ENCODE measurements at places on chromosomes 12 and 14.

DNA sequence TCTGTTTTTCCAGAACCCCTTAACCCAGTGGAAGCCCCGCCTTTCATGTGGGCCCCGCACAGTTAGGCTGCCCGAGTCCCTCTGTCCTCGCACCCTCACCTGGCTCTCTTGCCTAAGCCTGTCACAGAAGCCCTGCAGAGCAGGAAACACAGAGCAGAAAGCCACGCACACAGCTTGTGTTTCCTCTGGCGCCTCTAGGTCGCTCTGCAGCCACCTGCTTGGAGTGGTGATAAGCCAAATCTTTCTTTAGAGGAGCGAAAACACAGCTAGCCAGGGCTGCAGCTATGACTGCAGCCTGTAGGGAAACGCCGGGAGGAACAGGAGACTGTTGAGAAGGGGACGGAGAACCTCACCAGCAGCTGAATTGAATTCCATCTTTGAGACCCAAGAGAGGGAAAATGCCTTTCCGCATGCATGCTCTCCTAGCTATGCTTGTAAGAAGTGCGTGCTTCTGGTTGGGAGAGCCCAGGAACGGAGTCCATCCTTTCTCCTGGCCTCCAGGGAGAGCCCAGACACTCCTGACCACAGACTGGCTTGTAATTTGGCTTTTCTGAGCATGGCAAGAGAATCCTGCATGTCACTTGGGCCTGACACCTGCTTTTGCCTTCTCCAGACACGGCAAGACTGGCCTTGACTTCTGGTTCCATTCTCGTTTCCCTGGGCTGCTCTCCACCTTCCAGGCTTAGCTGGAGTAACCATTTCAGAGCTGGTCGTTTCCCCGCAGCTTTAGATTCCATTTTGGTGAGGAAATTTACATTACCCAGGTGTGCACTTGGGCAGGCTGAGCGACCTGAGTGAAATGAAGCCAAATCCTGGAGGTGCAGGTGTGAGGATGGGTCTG lies 301.6 kb downstream of the CACNA1C start:
- DNase-seq, result no peak

GRCh38 chr14:92737619-92738188 lies 10.7 kb downstream of the LGMN start:
- no peak for DNase-seq

DNA sequence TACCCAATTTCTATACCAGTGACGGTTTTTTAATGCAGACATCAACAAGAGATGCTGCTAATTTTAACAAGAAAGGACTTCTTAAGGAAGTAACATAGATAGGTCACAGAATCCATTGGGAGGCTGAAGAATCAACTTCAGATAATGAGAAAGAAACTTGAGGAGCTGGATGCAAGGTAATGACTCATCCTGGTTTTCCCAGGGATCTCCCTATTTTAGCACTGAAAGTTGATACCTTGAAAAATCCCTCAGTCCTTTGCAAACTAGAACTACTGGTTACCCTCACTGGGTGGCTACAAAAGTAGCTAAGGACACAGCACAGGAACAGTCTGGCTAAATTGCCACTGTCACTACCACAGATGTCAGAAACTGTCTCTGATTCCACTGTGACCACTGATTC lies 561.9 kb downstream of the FLRT2 start:
- peak; percentile 26 for DNase-seq

- DNase-seq, result no peak
Measured at GRCh38 chr12:46368138-46368537, 4.4 kb downstream of the SLC38A2 start.

DNA sequence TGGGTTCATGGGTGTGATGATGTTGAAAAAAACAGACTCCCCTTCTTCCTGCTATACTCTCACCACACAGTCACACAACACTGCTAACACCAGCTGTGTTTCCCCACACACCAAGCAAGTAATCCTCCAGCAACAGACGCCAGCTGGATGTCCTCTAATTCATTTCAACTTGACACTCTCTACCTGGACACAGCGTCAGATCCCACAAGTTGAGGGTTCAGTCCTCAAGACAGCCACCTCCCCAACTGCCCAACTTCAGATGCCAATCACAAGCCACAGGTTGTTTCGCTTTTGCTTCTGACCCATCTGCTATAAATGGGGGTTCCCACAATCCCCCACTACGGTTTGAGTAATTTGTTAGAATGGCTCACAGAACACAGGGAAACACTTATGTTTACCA lies 49.3 kb downstream of the TMEM30B start:
- no peak for DNase-seq

GRCh38 chr12:6249580-6249979 lies 49.4 kb downstream of the CD9 start:
- no peak for DNase-seq

DNA sequence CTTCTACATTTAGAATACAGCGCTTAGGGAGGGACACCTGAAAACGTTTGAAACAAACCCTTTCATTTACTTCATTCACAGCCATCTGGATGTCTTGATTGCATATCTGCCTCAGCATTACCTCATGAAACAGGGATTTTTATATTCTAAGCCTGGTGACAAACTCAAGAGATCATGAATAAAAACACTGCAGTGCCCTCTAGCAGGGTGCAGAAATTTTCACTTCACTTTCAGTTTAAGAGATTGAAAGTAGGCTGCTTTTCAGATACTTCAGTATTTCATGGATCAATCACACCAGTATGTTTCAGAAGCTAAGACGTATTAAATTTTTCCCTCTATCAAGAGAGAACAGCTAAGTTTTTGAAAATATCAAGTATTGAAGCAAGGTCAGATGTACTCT lies 467.8 kb downstream of the MDGA2 start:
- no peak for DNase-seq

- no peak for DNase-seq
Measured at GRCh38 chr12:130582286-130582685, 133.8 kb downstream of the RIMBP2 start.

DNA sequence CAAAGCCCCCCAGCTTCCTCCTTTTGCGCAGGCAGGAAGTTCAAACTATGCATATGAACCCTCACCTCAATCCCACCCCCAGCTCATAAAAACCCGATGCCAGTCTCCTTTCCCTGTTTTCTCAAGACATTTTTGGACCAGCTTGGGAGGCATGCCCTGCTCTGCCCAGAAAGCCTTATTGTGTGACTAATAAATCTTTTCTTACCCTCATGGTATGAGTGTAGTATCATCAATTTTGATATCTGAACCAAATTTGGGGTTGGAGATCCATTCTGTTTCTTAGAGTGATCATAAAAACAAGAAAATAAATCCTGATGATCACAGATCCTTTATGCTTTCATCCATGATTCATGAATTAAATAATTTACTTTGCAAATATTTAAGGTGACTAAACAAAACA lies 128.5 kb downstream of the ALG10B start:
- DNase-seq, result no peak

- DNase-seq, result peak; percentile 63
Measured at GRCh38 chr12:79373896-79374499, 316.8 kb downstream of the PAWR start.

DNA sequence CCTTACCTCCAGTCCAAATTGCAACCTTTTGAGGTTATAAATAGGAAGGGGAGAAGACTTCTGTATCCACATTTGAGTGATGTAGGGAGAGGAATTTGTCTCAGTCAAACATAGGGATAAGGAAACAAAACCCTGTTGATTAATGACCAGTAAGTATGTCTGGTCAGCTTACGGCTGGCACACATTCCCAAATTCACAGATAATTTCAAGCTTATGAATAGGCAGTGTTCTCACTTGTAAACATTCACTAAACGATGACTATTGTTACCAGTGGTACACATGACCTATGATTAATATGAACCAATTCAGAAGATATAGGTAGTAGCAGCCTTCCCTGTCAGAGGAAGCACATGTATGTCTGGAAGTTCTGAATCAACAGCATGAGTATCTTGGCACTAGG lies 33.0 kb upstream of the SLC5A8 start:
- no peak for DNase-seq

GRCh38 chr12:112627851-112628250 lies 163.7 kb upstream of the RPH3A start:
- no peak for DNase-seq

DNA sequence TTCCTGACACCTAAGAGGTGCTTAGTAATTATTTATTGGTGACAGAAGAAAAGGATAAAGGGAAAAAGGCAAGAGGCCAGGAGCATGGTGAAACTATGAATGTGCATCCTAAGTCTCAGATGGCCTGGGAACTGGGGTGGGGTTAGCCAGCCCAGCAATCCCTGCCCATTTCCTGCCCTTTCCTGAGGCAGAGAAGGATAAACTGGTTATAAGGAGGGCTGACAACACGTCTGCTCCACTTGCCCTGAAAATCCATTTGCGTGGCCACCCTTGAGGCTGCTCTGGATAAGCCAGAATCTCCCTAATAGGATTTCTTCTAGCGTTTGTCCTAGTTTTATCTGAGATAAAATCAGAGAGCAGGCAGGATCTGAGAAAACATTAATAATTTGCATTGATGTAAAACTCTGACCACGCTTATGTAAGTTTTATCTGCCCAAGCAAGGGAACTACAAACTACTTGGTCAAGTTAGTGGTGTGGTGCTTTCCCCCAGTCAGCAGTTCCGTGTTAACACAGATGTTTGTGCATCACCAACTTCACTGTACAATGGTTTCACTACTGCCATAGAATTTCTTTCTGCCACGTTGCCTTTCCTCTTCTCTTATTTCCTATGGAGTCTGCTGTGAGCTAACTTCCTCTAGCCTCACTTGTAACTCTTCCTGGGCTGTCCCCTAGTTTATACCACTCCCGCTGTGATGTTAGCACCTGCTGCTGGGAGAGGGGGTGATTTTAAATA lies 392.7 kb downstream of the RPS29 start:
- DNase-seq, result no peak

- no peak for DNase-seq
Measured at GRCh38 chr14:34837801-34838322, 37.3 kb downstream of the BAZ1A start.

GRCh38 chr14:22485178-22485577 lies 103.8 kb downstream of the DAD1 start:
- no peak for DNase-seq

DNA sequence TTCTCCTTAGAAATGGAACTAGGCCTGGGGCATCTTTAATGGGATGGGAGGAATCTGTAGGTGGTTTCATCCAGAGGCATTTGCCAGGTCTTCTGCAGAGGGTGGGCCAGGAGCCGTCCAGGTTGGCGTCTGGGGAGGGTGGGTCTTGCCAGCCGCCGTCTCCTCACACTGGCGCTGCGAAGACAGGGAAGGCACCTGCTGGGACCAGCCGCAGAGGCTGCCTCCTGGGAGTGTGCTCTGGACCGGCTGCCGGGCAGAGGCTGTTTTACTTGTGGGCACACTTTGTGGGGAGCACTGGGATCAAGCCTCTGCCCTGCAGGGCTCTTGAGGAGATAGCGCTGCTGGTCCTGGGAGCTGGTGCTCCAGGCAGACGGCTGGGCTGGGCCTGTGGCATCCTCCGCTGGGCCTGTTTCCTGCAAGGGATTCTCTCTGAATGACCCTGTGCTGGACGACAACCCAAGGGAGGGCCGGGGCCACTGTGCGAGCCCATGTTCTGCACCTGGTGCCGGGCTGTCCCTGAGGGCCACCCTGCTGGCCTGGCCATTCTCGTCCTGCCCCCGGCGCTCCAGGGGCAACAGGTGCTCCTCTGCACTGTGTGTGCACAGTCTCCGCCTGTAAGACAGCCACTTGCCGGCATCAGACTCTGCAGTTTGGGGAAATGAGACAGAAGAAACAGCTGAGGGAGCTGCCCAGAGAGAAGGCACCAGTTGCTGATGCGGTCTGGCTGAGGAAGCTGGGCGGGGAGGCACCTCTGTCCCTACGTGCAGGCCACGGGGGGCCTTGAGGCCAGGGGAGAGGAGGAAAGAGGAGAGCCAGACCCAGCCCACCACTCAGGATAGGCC lies 10.0 kb upstream of the TEX22 start:
- DNase-seq, result no peak

- no peak for DNase-seq
Measured at GRCh38 chr14:29671034-29671433, 256.6 kb downstream of the PRKD1 start.

- no peak for DNase-seq
Measured at GRCh38 chr12:103958621-103959020, 7.1 kb upstream of the TDG start.

DNA sequence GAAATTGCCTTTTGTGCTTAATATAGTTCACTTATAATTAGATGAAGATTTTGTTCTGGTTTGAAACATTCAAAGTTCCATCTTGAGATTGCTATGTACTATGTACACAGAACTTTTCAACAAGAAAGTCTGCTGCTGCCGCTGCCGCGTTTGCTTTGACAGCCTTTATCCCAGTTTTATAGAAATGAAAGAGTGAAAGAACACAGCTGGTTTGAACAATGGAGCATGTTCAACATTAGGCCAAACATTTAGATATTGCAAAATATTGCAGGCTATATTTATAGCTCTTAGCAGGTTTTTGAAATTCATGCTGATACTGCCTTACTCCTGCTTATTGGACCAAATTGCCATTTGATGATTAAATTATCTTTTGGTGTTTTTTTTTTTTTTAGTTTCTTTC lies 299.8 kb upstream of the PRKD1 start:
- DNase-seq, result no peak

DNA sequence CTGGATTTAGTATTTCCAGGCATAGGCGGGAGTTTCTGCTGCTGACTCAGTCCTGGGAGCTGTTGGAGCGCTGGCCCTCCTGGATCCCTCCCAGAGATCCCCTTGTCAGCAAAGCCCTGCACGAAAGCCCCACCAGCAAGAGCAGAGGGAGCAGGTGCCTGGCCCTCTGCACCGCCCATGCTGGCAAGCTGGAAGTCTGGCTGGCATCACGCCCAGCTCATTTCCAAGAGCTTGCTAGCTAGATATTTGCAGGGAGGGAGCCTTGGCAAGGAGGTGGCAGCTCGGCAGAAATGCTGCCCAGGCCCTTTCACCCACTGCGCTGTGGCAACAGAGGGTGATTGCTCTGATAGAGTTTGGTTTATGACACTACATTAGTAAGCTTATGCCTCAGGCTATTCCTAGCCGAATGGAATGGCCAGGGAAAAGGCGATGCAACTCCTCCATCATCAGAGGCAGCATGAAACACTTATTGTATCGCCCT lies 193.9 kb downstream of the EMP1 start:
- DNase-seq, result peak; percentile 92

DNA sequence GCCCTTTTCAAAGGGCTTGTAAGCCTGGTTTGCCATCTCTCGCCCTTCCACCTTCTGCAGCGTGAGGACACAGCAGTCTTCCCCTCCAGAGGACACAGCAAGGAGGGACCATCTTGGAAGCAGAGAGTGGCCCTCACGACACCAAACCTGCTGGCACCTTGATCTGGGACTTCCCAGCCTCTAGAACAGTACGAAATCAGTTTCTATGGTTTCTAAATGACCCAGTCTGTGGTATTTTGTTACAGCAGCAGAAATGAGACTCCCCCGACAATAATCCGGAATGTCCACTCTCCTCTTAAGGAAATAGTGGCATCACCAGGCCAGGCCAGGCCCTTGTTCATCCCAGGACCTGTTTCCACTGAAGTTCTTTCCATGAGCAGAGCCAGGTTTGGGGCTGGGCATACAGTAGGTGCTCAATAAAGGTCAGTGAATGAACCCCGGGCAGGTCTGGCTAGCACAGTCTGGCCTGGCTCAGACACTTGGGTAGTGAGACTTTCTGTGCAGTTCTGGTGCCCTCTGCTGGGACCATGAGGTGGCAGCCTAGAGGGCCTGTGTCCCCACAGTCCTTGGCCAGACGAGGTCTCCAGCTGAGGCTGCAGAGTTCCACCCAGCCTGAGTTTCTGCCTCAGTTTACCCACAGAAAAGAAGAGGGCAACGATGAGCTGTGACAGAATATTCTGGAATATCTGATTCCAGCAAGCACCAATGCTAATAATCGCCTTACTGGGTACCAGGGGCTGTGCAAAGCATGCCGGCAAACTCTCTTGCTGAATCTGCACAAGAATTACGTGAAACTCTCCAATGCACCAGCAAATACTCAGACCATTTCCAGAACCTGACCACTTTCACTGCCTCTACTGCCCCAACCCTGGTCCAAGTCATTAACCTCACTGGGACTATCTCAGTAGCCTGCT lies 14.0 kb downstream of the ABCB9 start:
- peak; percentile 84 for DNase-seq
